Cerebellar cortex (tissue), 1 donor: ENCODE measurements at places on chromosomes 1 and 21.
A peak's percentile ranks its signal among the peaks of the same experiment; 100 is the strongest.

DNA sequence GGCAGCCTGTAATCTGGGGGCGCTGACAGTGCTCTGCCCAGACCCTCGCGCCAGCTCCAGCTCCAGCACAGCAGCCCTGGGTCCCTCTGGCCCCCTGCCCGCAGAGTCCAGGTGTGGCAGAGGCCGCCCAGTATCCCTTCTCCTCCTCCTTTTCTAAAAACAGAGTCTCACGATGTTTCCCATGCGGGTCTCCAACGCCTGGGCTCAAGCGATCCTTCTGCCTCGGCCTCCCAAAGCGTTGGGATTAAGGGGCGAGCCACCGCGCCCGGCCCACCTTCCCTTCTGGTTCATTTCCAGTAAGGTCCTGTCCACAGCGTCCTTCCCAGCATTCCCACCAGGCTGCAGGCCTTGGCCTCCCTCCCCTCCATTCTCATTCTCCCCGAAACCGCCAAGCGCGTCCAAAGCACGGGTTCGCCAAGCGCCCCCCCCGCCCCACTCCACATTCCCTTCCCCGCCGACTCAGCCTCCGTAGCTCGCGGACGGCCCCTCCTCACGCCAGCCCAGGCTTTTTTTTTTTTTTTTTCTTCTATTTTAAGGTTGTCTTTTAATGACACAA, 2.0 kb upstream of the PCBP3 start:
- no peak for DNase-seq

DNA sequence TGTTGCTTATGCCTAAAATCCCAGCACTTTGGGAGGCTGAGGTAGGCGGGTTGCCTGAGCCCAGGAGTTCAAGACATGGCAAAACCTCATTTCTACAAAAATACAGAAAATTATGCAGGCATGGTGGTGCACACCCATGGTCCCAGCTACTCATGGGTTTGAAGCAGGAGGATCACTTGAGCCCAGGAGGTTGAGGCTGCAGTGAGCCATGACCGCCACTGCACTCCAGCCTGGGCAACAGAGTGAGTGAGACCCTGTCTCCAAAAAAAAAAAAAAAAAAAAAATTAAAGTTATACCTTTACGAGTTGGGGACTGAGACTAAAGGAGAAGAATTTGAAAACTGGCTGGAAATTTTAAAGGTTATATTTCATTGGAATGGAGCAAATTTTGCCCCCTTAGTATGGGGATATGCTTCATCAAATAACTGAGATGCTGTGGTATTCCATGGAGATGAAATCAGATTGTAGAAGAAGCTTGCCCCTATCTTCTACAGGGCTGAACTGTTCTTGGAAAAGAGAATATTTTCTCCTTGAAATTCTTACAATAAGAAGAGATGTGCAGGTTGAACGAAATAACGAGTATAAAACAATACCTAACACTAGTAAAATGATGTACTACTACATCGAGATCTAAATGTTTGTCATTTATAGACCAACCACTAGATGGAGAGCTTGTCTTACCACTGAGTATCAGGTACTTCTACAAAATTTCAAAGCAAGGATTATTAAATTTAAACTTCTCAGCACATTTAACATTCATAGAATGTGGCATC, 34.9 kb upstream of the SCYL3 start:
- DNase-seq: peak; percentile 53

- DNase-seq: no peak
Observed at GRCh38 chr1:221430152-221430960, 311.5 kb downstream of the DUSP10 start.

DNA sequence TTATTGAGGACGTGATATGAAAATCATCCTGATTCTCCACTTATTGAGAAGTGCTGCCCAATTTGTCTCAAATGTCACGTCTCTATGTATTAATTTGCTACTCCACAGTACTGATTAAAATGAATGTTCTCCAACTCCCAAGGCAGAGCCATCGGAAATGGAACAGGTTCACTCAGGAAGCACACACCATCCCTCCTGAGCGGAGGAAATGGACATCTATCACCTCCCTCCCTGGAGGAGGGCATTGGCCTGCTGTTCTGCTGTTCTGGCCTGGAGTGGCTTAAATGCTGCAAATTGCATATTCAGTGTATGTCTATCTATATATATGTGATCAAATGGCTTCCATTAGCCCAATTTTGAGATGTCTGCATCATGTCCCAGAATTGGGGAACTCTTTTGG, 140.5 kb downstream of the CSMD2 start:
- DNase-seq: no peak

DNA sequence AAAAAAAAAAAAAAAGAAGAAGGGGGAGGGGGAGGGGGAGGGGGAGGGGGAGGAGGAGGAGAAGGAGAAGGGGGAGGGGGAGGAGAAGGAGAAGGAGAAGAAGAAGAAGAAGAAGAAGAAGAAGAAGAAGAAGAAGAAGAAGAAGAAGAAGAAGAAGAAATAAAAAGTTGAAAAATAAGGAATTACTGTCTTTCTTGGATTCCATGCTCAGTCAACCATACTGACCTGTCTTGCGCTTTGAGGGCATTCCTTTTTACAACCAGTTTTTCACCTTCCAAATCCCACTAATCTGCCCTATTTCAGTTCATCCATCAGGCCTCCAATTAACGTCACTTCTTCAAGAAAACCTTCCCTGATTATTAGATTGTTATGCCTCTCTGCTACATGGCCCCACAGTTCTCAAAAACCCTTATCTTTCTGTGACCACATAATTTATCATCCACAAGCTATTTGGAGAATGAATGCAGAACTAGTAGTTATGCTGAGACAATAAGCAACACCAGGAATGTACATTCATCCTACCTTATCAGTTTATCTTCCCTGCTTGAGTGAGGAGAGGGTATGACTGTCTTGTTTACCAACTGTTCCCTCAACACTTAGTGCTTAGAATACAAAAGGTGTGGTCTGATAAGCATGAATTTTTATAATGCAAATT, 57.5 kb upstream of the GUCA2A start:
- no peak for DNase-seq

GRCh38 chr1:114310695-114311271, 157.1 kb upstream of the SYT6 start:
- DNase-seq: no peak

GRCh38 chr1:17419626-17420328, 19.7 kb downstream of the RCC2 start:
- DNase-seq: peak; percentile 77

GRCh38 chr1:191453487-191453886, 704.8 kb upstream of the RGS18 start:
- DNase-seq: no peak

DNA sequence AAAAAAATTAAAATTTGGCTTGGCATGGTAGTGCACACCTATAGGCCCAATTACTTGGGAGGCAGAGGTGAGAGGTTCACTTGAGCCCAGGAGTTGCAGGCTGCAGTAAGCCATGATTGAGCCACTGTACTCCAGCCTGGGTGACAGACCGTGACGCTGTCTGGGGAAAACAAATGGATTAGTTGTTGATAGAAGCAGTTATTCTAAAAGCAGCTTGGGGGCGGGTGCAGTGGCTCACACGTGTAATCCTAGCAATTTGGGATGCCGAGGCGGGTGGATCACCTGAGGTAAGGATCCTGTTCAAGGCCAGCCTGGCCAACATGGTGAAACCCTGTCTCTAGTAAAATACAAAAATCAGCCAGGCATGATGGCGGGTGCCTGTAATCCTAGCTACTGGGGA, 40.3 kb downstream of the KIF1B start:
- no peak for DNase-seq

DNA sequence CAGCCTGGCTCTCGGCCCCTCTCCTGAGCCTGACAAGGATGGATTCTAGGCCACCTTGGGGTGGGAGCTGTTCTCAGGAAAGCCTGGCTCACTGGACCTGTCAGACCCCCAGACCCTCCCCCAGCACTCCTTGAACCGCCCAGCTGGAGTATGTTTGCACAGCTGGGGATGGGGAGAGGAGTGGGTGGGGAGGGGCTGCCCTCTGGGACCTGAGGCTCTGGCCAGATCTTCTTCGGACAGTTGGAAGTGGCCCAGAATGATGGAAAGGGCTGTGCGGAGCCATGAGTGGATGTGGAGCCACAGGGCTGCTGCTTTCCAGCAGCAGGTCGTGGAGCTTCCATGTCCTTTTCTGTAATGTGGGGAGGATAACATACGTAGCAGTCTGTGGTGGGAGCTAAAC, 43.0 kb upstream of the TRABD2B start:
- DNase-seq: no peak

DNA sequence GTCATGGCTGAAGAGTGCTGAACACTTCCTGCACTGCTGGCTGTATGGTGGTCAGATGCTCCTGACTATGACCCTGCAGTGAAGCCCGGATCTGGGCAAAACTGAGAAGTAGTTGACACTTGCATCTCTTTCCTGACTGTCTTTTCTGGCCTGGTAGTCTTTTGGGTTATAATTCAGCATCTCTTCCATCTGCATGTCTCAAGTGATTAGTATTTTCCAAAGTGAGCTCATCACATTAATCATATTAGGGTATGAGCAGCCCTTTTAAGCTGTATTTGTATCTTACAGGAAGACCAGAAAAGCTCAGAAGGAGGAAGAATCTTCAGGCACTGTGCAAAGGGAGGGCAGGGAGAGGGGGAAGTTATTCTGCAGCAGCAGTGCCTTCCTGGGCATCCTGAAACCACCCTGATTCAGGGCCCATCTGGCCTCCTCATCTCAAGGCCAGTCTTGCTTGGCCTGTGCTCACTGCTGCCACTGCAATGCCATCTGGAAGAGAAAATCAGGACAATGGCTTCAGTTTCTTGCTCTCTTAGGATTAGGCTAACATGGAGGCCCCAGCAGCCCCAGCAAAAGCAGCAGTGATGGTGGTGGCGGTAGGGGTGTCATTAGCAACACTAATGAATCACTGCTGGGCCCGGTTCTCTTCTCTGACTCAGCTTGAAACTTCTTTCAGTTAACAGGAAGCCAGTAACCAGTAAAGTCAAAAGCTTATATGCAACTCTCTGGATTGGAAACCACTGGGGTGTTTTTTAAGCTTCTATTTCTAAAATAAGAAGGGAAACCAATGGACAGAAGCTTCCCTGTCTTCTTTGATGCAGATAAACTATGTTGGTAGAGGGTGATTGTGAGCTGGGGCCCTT, 63.3 kb upstream of the WDR26 start:
- peak; percentile 16 for DNase-seq

DNA sequence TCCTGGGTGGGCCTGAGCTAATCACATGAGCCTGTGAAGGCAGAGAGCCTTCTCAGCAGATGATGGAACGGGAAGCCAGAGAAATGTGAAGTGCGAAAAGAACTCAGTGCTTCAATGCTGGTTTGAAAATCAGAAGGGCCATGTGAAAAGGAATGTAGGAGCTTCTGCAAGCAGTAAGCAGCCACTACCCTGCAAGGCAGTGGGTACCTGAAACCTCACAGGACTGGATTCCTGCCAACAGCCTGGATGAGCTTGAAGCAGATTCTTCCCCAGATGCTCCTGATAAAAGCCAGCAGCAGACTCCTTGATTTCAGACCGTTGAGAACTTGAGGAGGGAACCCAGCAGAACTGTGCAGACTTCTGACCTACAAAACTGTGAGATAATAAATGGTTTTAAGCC, 158.6 kb downstream of the SYT2 start:
- DNase-seq: peak; percentile 71

DNA sequence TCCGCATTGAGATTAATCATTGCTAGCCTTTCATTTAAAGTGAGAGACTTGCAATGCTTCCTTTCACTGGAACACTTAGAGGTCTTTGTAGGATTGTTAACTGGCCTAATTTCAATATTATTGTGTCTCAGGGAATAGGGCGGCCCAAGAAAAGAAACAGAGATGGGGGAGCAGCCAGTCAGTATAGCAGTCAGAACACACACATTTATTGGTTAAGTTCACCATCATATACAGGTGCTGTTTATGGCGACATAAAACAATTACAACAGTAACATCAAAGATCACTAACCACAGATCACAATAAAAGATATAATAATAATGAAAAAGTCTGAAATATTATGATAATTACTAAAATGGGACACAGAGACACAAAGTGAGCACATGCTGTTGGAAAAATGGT, 29.4 kb downstream of the BARHL2 start:
- no peak for DNase-seq

GRCh38 chr1:94522304-94522703, 19.3 kb downstream of the F3 start:
- DNase-seq: peak; percentile 27

GRCh38 chr1:170734412-170735175, 70.7 kb downstream of the PRRX1 start:
- DNase-seq: peak; percentile 18

- DNase-seq: no peak
Observed at GRCh38 chr1:55107101-55107500, 67.8 kb downstream of the PCSK9 start.

DNA sequence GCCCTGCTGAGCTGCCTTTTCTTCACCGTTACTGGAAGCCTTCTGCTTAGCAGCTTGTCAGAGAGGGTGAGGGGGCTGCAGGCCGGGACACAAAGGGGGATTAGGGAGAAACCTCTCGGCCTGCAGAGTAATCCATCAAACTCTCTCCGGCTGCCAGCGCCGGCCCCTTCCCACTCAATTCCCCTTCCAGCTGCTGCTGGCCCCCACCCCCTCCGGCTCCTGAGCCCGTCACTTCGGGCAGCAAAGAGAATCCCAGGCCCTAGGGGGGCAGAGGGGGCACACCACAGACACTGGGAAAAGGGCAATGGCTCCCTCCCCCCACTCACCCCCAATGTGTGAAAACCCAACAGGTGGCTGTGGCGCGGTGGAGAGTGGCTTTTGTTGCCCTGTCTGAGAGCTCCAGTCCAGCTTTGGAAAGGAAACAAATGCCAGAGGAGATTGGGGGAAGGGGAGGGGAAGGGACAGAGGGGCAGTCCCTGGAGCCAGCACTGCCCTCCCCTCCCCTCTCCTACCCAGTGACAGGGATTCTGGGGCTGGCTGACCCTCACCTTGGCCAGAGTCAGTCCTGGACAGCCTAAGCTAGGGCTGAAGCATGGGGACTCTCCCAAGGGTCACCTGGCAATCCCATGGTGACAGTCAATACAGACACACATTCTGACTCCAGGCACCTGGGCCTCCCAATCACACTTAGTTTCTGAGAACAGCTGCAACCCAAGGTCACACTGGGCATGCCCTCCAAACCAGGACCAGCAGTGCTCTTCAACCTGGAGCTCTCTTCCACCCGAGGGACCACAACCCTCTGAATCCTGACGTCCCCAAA, 9.5 kb downstream of the SLC45A3 start:
- no peak for DNase-seq

- DNase-seq: no peak
Observed at GRCh38 chr1:160781186-160781766, 14.7 kb upstream of the LY9 start.

DNA sequence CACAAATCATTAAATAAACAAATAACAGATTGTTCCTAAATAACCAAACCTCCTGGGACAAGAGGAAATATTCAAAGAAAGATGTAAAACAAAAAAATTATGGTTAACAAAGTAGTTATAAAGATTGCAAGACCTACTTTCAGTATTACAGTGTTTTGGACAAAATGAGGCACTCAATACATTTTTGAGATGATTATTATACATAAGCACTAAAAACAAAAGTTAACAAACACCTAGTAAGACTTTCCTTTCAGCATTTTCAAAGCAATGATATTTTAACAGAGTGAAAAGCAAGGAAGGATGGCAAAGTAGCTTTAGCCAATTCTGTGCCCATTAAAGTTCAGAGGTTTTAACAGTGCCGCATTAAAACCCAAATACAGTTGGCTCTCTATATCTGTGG, 17.2 kb downstream of the OMA1 start:
- DNase-seq: no peak

- no peak for DNase-seq
Observed at GRCh38 chr1:182335771-182336566, 55.6 kb downstream of the GLUL start.

GRCh38 chr1:93814059-93814794, 64.8 kb downstream of the DNTTIP2 start:
- DNase-seq: peak; percentile 76
